ENCODE measurements at places on chromosomes 16 and 17. TPM values are rescaled to one million over a fixed set of nuclear protein-coding genes. Genes with fewer than 3 reads are reported as not detected.

- DNase-seq: no peak
- no peaks in the 10 kb centered on the region for H3K27me3 ChIP-seq
- H3K27ac ChIP-seq: no peak overlapping the region
- peaks cover 28% of the 10 kb centered on the region for H3K4me1 ChIP-seq
- H3K4me3 ChIP-seq: no peak overlapping the region
Observed at GRCh38 chr17:45042346-45043120, 8.9 kb downstream of the DCAKD start.

DNA sequence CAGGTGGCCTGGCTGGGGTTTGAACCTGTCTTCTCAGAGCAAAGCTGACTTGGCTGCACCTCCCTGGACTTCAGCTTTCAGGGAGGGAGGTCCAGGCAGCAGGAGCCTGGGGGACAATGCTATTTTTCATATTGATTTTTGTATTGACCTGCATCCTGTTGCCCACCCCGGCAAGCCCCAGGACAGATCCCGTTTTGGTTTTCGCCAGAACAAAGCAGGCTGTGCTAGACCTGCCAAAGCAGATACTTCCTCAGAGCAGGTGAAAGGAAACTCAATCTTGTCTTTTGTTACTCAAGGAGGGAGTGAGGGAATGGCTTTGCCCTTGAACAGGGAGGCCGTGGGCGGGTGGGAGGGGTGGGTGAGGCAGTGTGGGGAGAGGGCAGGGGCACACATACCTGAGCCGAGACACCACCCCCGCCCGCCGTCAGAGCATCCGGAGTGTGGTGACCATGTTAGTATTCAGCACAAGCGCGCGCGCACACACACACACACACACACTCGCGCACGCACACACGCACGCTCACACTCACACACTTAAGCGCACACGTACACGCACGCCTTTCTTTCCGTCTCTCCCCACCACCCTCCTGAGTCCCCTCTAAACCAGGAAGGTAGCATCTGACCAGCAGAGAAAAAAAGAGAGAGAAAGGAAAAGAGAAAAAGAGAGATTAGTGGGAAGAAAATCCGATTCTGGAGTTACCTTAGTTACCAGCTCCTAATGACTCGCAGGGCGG, 59.5 kb downstream of the RAI1 start:
- H3K4me3 ChIP-seq: no peak overlapping the region
- H3K27me3 ChIP-seq: no peaks in the 10 kb centered on the region
- H3K4me1 ChIP-seq: peaks cover 45% of the 10 kb centered on the region
- no peak for DNase-seq
- H3K36me3 ChIP-seq: no peaks in the 10 kb centered on the region

DNA sequence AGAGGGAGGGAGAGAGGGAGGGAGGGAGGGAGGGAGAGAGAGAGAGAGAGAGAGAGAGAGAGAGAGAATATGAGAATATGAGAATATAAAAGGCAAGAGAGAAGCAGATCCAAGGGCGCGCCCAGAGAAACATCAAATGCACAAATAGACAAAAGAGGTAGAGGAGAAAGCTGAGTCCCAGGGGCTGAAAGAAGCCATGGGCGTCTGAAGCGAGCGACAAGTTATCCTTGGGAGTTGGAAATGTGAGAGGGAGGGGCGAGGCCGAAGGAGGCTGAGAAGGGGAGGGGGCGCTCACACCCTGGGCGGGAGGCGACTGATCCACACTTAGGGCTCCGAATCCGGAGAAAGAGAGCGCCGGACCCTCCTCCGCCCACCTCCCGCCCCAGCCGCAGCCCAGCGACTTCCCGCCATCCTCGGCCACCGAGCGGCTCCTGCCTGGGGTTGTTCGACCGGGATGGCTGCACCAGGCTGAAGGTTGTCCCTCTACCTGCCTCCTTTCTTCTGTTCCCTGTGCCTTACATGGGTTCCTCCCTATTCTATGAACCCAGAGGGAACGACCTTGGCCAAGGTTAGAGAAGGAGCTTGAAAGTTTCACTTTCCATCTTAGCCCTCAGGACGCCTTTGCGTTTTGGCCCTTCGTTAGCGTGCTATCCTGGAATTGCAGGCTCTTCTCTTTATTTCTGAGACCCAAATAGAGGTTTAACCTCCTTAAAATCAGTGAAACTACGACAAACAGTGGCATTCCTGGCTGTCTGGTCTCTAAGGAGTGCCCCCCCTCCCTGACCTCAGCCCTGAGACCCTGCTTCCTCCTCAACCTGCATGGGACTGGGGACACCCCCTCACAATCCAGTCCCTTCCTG, 21.2 kb upstream of the HOXB9 start:
- peaks cover 10% of the 10 kb centered on the region for H3K27me3 ChIP-seq
- H3K4me3 ChIP-seq: peak overlapping the region; percentile 27
- no peak overlapping the region for H3K27ac ChIP-seq
- peaks cover 15% of the 10 kb centered on the region for H3K4me1 ChIP-seq
- DNase-seq: no peak
- no peaks in the 10 kb centered on the region for H3K36me3 ChIP-seq

PDILT gene
- total RNA-seq: not detected

GRCh38 chr16:84638231-84638806, 10.0 kb upstream of the KLHL36 start:
- H3K4me3 ChIP-seq: no peak overlapping the region
- H3K27me3 ChIP-seq: no peaks in the 10 kb centered on the region
- no peaks in the 10 kb centered on the region for H3K36me3 ChIP-seq
- H3K27ac ChIP-seq: no peak overlapping the region
- DNase-seq: no peak

- DNase-seq: no peak
- no peaks in the 10 kb centered on the region for H3K27me3 ChIP-seq
Observed at GRCh38 chr16:79794941-79795340, 194.4 kb upstream of the MAF start.

- no peaks in the 10 kb centered on the region for H3K36me3 ChIP-seq
- no peak for DNase-seq
- H3K4me1 ChIP-seq: peaks cover 3% of the 10 kb centered on the region
Observed at GRCh38 chr17:17443173-17443572, 33.6 kb upstream of the MED9 start.

SLC16A11 gene
- total RNA-seq: 0.51 TPM

DNA sequence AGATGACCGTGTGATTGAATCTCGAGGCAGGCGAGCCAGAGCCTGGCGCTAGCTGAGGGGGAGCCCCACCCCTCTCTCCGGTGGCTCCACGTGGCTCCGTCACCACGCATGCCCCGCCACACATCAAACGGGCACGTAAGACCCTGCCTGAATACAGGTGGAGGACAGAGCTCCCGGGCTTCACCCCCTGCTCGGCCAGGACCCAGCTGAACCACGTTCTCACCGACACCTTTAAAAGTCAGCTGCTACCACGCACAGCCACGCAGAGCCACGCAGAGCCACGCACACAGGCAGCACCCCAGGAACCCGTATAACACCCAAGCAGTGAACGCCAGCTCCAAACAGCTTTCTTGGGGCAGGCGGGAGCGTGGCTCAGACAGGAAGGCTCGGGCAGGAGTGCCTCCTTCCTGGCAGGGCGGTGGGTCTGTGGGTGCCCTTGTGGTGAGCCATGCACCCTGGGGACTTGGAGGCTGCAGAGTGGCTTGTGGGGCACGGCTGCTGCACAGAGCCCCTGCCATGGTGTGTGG, 4.4 kb downstream of the TMEM204 start:
- peak overlapping the region; percentile 5 for H3K4me3 ChIP-seq
- peaks cover 15% of the 10 kb centered on the region for H3K36me3 ChIP-seq
- H3K27ac ChIP-seq: no peak overlapping the region
- peaks cover 100% of the 10 kb centered on the region for H3K4me1 ChIP-seq
- H3K27me3 ChIP-seq: no peaks in the 10 kb centered on the region

- no peak overlapping the region for H3K4me3 ChIP-seq
- no peak overlapping the region for H3K27ac ChIP-seq
- DNase-seq: no peak
- peaks cover 17% of the 10 kb centered on the region for H3K27me3 ChIP-seq
Observed at GRCh38 chr16:19933740-19934139, 49.1 kb upstream of the GPRC5B start.

ALDH3A1 gene
- 0.54 TPM for total RNA-seq

GRCh38 chr17:2319051-2319450, 15.3 kb downstream of the SRR start:
- H3K27me3 ChIP-seq: no peaks in the 10 kb centered on the region
- DNase-seq: no peak
- H3K36me3 ChIP-seq: peaks cover 39% of the 10 kb centered on the region
- H3K27ac ChIP-seq: no peak overlapping the region

- H3K36me3 ChIP-seq: no peaks in the 10 kb centered on the region
- no peaks in the 10 kb centered on the region for H3K27me3 ChIP-seq
- DNase-seq: no peak
- H3K4me3 ChIP-seq: no peak overlapping the region
Observed at GRCh38 chr17:10294180-10294579, 78.6 kb downstream of the MYH13 start.

GRCh38 chr17:55533608-55534007, 22.4 kb upstream of the SMIM36 start:
- H3K27me3 ChIP-seq: no peaks in the 10 kb centered on the region
- no peaks in the 10 kb centered on the region for H3K36me3 ChIP-seq
- no peak overlapping the region for H3K4me3 ChIP-seq
- DNase-seq: no peak
- H3K27ac ChIP-seq: no peak overlapping the region

DNA sequence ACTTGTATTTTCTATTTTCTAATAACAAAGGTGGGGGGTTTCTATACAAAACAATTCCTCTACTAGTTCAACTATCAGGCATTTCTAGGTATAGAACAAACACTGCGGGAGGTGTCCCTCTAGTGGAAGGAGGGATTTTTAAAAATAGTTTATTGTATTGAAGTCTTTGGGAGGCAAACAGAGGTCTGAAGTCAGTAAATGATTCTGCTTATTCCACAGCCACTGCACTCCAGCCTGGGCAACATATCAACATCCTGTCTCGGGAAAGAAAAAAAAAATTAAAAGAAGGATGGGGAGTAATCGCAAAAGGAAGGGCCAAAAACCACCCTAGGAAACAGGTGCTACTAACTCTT, 648 bp upstream of the ERCC4 start:
- peaks cover 18% of the 10 kb centered on the region for H3K36me3 ChIP-seq
- H3K4me3 ChIP-seq: peak overlapping the region; percentile 82
- no peaks in the 10 kb centered on the region for H3K27me3 ChIP-seq

GRCh38 chr17:40524243-40524965, 23.0 kb upstream of the TNS4 start:
- H3K27me3 ChIP-seq: no peaks in the 10 kb centered on the region
- no peaks in the 10 kb centered on the region for H3K36me3 ChIP-seq
- H3K4me1 ChIP-seq: peaks cover 36% of the 10 kb centered on the region
- no peak overlapping the region for H3K27ac ChIP-seq

DNA sequence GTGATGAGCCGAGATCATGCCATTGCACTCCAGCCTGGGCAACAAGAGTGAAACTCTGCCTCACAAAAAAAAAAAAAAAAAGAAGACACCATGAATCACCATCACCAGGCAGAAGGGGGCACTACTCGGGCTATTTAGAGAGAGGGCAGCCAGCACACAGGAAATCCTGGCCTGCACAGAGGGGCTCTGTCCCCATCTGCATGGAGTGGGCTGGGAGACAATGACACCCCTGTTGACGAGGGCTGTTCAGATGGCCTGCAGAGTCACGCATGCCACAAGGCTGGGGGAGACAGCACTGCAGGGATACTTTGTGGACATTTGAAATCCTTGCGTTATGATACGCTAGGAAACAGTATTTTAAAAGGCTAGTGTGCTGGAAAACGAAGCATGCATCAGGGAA, 48.3 kb downstream of the CUEDC1 start:
- H3K27ac ChIP-seq: no peak overlapping the region
- peaks cover 44% of the 10 kb centered on the region for H3K4me1 ChIP-seq
- DNase-seq: no peak

DNA sequence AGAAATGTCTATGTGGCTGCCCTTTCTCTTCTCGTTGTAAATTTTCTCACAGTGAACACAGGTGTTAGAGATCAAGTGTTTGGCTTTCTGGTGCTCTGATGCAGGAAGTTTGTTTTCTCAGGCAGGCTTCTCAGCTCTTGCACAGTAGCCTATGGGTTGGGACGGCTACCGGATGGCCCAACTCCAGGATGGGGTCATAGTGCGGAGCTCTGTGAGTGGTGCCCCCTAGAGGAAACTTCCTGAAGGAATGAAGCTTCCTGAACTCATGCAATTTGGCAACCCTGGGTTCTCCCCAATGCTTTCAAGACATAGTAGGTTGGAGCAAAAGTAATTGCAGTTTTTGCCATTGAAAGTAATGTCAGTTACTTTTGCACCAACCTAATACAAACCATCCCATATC, 407.5 kb upstream of the HSBP1 start:
- H3K4me3 ChIP-seq: no peak overlapping the region
- no peaks in the 10 kb centered on the region for H3K4me1 ChIP-seq
- H3K27me3 ChIP-seq: no peaks in the 10 kb centered on the region
- DNase-seq: no peak
- no peak overlapping the region for H3K27ac ChIP-seq

STAC2 gene
- total RNA-seq: 0.27 TPM

GRCh38 chr17:63387656-63388340, 58.3 kb downstream of the CYB561 start:
- no peaks in the 10 kb centered on the region for H3K27me3 ChIP-seq
- no peaks in the 10 kb centered on the region for H3K4me1 ChIP-seq
- no peak for DNase-seq
- no peak overlapping the region for H3K27ac ChIP-seq

- H3K4me3 ChIP-seq: no peak overlapping the region
- no peaks in the 10 kb centered on the region for H3K4me1 ChIP-seq
- DNase-seq: no peak
- H3K27me3 ChIP-seq: peaks cover 23% of the 10 kb centered on the region
Observed at GRCh38 chr17:50830994-50831393, 4.4 kb upstream of the WFIKKN2 start.

DNA sequence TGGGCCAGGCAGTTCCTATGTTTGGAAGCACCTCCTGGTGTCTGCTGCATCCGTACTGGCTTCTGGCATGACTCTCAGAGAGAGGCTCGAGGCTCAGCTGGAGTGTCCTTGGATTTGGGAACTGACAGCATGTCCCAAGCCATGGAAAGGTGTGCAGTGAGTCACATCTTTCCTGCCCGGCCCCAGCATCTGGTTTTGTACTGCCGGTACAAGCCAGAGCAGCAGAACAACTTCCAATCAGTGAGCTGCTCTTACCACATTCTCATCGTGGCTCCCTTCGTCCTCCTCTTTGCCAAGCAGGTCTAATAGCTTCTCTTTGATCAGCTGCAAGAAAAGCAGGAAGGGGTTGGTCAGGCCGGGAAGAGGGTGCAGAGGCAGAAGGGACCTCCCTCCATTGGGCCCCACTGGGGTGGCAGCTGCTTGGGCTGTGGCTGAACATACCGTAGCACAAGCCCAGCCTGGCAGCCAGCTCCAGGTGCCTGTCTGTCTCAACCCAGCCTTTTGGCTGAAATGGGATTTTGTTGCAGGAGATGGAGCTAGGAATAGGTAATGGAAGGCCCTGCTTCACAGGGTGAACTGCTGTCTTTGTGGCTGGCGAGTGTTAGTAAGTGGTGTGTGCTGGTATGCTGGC, 24.2 kb downstream of the SPACA3 start:
- H3K4me3 ChIP-seq: no peak overlapping the region
- no peaks in the 10 kb centered on the region for H3K4me1 ChIP-seq
- no peaks in the 10 kb centered on the region for H3K36me3 ChIP-seq
- H3K27ac ChIP-seq: no peak overlapping the region
- no peak for DNase-seq
- H3K27me3 ChIP-seq: no peaks in the 10 kb centered on the region

KRTAP9-2 gene
- total RNA-seq: not detected

GNAO1 gene
- 6.7 TPM for total RNA-seq

GRCh38 chr17:58229881-58230280, 8.5 kb upstream of the LPO start:
- H3K4me1 ChIP-seq: peaks cover 23% of the 10 kb centered on the region
- no peak overlapping the region for H3K27ac ChIP-seq
- no peaks in the 10 kb centered on the region for H3K27me3 ChIP-seq

GRCh38 chr17:66964930-66965800, 658 bp downstream of the CACNG4 start:
- H3K4me1 ChIP-seq: peaks cover 11% of the 10 kb centered on the region
